NCI-H1417 (cell line): ENCODE measurements at places on chromosomes 12 and 14.
A peak's percentile ranks its signal among the peaks of the same experiment; 100 is the strongest.

- DNase-seq, result peak; percentile 65
Observed at GRCh38 chr12:103841690-103842584, 903 bp upstream of the NT5DC3 start.

DNA sequence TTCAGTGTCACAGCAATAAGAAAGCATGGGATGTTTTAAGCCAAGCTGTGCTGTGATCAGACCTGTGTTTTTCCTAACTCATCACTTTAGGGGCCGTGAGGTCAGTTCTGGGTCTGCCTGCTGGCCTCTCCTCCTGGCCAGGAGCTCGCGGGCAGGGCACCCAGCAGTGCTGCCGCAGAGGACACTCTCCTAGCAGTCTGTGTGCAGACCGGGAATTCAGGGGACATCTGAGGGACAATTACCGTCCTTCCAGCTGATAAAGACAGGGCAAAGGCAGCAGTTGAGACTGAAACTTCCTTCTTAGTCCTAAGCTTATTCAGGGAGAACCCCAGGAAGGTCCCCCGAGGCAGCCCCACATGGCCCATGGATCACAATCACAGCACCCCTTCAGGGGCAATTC is 89.6 kb downstream of the CHGA start:
- DNase-seq, result no peak

GRCh38 chr12:91432755-91433154 is 250.1 kb upstream of the DCN start:
- DNase-seq, result no peak

GRCh38 chr14:100604121-100604501 is 16.9 kb upstream of the BEGAIN start:
- no peak for DNase-seq

GRCh38 chr14:44759277-44759676 is 202.5 kb downstream of the KLHL28 start:
- no peak for DNase-seq

- no peak for DNase-seq
Observed at GRCh38 chr12:83077041-83077440, 390.3 kb downstream of the TMTC2 start.
